Brain pericyte (primary cell): ENCODE measurements at places on chromosomes 1 and 21.

- DNase-seq, result no peak
Observed at GRCh38 chr21:33300701-33301631, 23.8 kb upstream of the IFNAR1 start.

- no peak for DNase-seq
Observed at GRCh38 chr1:112997781-112998180, 41.8 kb upstream of the SLC16A1 start.

- no peak for DNase-seq
Observed at GRCh38 chr1:201170533-201171062, 16.3 kb upstream of the TMEM9 start.

GRCh38 chr21:35920436-35920835 lies 139.9 kb downstream of the SETD4 start:
- no peak for DNase-seq

DNA sequence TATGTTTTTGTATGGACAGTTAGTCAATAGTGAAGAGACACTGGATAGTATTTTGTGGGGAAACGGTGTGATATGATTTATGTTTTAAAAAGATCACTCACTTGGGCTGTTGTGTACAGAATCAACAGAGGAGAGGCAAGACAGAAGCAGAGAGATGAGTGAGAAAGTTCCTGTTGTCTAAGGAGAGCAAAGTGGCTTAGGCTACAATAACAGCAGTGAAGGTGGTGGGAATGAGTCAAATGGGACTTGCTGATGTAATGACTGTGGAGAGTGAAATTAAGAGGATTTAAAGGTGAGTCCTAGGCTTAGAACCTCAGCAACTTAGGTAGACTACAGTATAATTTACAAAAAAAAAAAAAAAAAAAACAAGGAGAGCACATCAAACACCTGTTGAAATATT lies 169.2 kb upstream of the HP1BP3 start:
- no peak for DNase-seq

DNA sequence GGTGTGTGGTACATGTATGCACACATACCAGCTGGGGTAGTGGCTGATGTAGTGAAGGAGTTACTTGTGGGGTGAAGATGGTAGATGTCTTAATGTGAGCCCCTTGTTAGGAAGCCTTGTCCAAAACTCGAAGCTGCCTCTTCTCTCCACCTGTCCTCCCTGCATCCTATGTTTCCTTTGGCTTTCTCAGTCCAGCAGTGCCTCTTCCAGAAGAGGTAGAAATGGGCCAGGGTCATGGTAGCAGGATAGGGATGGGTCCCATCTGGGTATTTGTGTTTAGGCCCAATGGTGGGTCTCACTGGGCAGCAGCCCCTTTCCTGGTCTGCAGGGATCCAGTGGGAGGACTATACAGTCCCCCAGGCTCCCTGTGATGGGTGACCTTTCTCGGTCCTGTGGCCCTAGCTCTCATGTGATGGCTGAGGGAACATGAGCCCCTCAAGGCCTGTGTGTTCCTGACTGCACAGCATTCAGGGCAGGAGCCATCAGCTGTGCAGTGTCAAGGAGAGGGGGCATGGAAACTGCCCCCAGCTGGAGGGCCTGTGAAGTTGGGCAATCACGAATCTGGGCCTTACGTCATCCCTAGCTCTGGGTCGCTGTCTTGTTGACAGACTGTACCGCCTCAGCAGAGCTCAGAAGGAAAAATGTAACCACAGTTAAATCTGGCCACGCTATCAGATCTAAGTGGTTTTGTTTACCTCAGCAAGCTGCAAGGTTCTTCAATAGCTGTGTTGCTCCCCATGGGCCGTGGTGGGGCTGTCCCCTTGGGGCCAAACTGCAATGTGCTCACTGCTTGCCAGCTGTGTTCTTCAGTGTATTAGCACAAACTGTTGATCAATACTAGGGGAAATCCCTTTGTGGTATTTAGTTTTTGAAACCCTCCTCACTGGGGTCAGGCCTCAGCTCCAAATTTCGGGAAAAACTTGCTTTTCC lies 82.7 kb downstream of the NOS1AP start:
- DNase-seq, result no peak

DNA sequence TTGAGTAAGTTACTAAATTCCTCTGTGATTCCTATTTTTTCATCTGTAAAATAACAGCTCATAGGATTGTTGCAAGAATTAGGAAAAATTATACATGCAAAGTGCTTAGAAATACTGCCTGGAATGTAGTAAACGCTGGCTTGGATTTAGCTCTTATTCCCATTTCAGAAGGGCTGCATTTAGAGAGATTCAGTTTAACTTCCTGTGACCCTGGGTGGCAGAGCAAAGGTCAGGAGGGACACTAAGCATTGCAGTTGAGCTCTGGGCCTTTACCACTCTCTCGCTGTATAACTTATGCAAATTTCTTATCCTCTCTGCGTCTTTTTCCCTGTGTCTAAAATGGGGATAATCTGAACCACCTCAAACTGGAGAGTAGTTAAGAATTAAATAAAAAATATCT lies 241.0 kb upstream of the POU3F1 start:
- no peak for DNase-seq

DNA sequence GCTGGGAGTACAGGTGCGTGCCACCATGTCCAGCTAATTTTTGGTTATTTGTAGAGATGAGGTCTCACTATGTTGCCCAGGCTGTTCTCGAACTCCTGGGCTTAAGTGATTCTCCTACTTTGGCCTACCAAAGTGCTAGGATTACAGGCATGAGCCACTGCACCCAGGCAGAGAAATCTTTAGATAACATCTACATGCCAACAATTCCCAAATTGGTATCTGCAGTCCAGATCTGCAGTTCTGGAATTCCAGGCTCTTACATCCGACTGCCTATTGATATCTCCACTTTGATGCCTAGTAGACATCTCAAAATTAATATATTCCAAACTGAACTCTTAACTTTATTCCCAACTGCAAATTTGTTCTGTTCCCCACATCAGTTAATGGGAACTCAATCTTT lies 23.3 kb downstream of the INAVA start:
- DNase-seq, result no peak

GRCh38 chr1:228849011-228849541 lies 113.8 kb downstream of the RHOU start:
- DNase-seq, result no peak
